ENCODE measurements at places on chromosomes 1 and 21.

DNA sequence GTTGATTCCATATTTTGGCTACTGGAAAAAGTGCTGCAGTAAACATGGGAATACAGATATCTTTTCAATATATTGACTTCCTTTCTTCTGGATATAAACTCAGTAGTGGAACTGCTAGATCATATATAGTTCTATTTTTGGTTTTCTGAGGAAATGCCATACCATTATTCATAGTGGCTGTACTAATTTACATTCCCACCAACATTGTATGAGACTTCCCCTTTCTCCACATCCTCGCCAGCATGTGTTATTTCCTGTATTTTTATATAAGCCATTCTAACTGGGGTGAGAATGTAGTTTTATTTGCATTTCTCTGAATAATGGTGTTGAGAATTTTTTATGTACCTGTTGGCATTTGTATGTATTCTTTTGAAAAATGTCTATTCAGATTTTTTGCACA lies 385.2 kb downstream of the NUF2 start:
- DNase-seq: no peak

DNA sequence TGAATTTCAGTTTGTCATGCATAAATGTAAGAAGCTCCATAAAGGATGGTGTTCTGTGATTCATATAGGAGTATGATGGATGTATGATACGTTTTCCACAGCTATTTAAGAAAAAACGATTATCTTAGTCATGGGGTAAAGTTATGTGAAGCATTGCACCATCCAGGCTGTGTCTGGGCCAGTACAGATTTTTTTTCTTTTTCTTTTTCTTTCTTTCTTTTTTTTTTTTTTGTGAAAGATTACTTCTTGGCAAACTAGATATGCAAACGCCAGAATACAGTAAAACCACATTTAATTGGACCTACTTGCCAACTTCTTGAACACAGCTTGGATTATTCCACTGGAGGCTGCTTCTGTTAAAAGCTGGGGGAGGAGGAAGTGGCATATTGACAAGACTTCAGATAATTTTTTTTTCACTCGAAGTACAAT lies 14.9 kb downstream of the ZBTB18 start:
- no peak for DNase-seq

DNA sequence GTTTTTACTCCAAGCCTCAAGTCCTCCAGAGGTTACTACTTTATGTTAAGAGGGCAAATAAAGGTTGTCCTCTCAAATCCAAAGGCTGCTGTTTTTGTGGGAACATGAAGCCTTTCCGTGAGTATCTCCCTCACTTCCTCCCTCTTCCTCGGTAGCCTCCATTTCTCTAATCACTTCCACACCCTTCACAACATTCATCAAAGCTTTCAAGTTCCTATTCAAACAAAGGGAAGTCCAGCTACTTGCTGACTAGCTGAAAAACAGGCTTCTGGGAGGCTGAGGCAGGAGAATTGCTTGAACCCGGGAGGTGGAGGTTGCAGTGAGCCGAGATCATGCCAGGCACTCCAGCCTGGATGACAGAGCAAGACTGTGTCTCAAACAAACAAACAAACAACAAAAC lies 6.6 kb upstream of the CD48 start:
- no peak for DNase-seq

- no peak for DNase-seq
These were observed 297.9 kb downstream of the GRIK1 start for GRCh38 chr21:29641635-29642550.

DNA sequence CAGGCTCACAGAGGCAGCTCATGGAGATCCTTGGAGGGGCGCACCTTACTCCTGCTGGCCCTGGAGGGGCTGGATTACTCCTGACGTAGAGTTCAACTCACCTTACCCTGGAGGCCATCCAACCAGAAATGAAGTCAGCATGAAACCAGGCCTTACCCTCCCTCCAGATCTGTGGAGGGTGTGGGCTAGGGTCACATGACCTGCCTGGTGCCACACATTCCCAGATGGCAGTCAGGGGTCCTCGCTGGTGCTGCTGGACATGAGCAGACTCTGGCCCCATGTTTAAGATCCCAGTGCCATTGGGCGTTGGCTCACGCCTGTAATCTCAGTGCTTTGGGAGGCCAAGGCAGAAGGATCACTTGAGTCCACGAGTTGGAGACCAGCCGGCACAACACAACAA lies 4.5 kb downstream of the C21orf58 start:
- no peak for DNase-seq
